ENCODE measurements at places on chromosomes 13 and 19.

GRCh38 chr19:6664916-6665315 lies 5.0 kb downstream of the TNFSF14 start:
- DNase-seq, result no peak

- DNase-seq, result no peak
Measured at GRCh38 chr19:3451451-3451866, 28.9 kb downstream of the SMIM24 start.

DNA sequence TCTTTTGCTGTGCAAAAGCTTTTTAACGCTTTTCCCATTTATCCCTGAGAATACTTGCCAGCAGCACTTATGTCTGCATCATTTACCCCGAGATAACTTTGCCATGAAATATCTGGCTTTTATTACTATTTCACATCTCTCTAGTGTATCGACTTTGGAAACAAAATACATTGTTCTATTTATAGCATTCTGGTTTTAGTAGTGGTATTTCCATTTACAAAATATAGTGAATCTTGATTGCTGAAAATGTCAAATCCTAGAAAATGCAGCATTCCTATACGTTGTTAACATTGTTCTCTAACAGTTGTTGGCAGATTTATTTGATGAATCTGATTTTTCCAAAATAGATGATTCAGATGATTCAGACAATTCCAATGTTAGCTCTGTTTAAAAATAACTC lies 189.3 kb upstream of the SPRY2 start:
- no peak for DNase-seq

DNA sequence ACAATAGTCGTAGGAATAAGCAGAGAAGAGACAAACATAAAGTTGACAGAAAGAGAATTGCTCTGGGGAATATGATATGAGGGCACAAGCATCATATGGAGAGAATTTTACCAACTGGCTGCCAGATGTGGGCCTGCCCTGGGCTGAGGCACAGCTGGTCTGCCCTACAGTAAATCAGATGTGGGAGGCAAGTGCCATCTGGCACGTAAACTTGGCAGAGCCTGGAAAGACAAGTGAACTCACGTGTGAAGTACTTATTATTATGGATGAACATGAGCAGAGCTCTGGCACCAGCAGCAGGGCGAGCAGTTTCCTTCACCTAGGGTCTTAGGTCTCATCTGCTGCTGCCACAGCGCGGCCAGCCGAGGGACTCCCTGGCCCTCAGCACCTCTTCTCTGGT lies 20.6 kb downstream of the PCDH8 start:
- no peak for DNase-seq

- no peak for DNase-seq
Measured at GRCh38 chr13:20400774-20401173, 124.9 kb downstream of the CRYL1 start.

- DNase-seq, result peak; percentile 65
Measured at GRCh38 chr19:35044317-35045117, 3.0 kb downstream of the HPN start.

- peak; percentile 79 for DNase-seq
Measured at GRCh38 chr13:113209336-113209758, at the start of gene CUL4A. CUL4A (plus strand) TSS chr13:113209613; CDS start chr13:113209628, 15 bp downstream.

GRCh38 chr13:97484301-97484700 lies 50.3 kb downstream of the RAP2A start:
- no peak for DNase-seq

- DNase-seq, result no peak
Measured at GRCh38 chr13:44104197-44104490, 224.4 kb downstream of the LACC1 start.

DNA sequence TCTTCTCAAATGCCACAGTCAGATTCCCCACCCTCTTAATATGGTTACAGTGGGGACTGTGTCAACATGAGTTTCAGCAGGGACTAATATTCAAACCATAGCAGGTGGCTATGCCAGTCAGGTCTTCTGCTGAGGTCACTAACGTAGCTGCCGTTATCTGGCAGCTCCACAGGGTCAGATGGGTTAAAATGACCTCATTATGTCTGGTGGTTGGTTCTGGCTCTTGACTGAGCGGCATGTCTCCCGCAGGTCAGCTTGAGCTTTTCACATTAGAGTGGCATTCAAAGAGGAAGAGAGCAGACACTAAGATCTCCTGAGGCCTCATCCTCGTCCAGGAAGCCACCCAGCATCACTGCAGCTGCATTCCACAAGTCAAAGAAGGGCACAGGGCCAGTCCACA lies 21.4 kb upstream of the IPO5 start:
- no peak for DNase-seq

- DNase-seq, result no peak
Measured at GRCh38 chr19:38255383-38256014, 675 bp downstream of the PPP1R14A start.

GRCh38 chr19:31380854-31381253 lies 31.6 kb upstream of the TSHZ3 start:
- no peak for DNase-seq

GRCh38 chr19:55389386-55390317 lies 3.9 kb downstream of the RPL28 start:
- no peak for DNase-seq

- peak; percentile 61 for DNase-seq
Measured at GRCh38 chr19:45508861-45509691, 1.8 kb downstream of the VASP start.

DNA sequence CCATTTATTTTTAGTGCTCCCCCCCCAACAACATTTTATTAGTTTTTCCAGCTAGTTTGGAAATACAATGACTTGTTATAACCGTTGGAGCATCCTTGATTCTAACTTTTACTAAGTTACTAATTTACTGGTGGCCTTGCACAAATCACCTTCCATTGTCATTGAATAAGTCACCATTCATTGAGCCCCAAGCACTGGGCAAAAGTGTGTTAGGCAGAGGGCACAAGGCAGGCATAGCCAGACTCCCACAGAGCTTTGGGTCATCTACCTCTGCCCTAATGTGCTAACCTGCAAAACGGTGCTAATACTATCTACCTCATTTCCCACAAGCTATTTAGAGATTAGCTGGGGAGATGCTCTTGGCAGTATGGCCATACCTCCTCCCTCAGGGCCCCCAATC lies 86.8 kb upstream of the RNF113B start:
- no peak for DNase-seq

DNA sequence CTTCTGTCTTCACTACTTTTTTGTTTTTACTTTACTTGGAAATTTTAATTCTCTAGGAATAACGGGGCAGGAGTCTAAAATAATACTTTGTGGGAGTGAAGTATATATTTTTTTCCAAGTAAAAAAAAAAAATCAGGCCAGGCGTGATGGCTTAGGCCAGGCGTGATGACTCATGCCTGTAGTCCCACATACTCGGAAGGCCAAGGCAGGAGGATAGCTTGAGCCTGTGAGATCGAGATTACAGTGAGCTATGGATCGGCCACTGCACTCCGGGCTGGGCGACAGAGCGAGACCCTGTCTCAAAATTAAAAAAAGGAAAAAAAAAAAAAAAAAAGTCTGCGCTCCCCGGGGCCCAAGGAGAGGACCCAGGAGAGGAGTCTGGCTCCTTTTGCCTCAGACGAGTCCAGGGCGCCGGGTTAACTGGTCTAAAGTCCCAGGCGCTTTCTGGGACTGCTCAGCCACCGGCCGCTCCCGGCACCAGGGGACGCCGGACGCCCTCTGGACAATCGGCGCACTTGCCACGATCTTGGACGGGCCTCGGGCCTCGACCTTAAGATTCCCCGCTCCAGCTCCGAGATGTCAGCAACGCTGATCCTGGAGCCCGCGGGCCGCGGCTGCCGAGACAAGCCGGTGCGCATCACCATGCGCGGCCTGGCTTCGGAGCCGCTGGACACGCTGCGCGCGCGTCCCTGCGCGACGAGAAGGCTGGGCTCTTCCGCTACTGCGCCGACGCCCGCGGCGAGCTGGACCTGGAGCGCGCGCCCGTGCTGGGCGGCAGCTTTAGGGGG lies 2.7 kb upstream of the ZFP82 start:
- DNase-seq, result no peak

GRCh38 chr13:108551674-108552073 lies 77.7 kb upstream of the MYO16 start:
- DNase-seq, result no peak

GRCh38 chr13:98556968-98557631 lies 19.8 kb downstream of the STK24 start:
- peak; percentile 63 for DNase-seq

All from CD4-positive, alpha-beta T cell treated with Interleukin-17A for 1 hour (primary cell).